Urinary bladder (tissue), 4 donors: ENCODE measurements at places on chromosomes 13 and 19. TPM values are rescaled to one million over a fixed set of nuclear protein-coding genes. Genes with fewer than 3 reads are reported as not detected.

Gene CAPN12
- polyA plus RNA-seq = 3.2 TPM

Gene ZNF582
- 4.0 TPM for polyA plus RNA-seq

Gene CDX2
- not detected for polyA plus RNA-seq

DNA sequence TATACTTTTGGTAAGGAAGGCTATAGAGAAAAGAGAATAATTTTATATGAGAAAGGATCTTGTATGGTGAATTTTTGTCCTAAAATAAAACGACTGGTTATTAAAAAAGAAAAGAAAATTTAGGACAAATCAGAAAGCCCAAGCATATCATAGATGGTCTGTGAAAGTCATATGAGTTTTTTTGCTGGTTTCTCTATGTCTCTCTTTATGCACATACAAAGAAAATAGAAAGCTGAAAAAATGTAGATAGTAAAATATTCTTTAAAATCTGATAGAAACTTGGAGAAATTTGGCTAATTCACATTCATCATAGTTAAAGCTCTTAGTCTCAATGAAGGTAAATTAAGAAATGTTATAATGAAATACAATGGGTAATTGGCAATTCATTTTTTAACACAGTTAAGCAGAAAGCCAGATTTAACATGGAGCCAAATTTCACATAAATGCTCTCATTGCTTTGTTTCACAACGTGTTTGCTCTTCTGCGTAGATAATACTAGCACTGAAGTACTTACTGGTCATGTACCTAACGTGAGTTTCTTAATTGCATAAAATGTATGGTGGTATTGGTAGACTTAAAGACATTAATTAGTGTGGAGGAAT lies 621.5 kb upstream of the ATXN8OS start:
- DNase-seq = no peak

DNA sequence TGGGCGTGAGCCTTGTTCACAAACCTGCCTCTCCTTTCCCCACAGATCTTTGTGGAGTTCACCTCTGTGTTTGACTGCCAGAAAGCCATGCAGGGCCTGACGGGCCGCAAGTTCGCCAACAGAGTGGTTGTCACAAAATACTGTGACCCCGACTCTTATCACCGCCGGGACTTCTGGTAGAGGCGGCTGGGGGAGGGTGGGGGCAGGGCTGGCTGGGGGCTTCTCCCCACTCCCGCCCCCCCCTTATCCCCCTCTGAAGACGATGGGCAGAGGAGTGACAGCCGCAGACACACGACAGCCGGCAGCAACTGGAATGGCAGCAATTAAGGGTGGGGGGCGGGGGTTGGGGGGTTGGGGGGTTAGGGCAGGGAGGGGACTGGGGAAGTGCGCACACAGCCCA lies 1.1 kb upstream of the EPN1 start:
- DNase-seq = no peak

DNA sequence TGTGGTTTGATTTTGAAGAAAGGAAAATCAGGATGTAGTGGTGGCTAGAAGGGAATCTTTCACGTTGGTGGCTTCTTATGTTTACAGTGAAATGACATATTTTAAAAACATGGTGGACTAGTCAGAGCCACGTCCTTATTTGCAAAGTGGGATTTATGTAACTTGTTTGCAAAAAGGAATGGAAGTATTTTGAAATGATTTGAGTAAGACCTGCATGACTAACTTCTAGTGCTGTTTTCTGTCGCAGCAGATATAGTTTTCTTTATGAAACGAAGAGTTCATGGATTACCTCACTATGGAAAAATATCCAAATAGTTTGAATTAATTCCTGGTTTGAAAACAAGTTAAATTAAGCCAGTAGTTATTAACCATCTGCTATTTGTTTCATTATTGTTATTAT lies 476.5 kb downstream of the MYO16 start:
- DNase-seq = no peak

GRCh38 chr19:4933528-4933927 lies 24.2 kb downstream of the UHRF1 start:
- DNase-seq = no peak

GRCh38 chr19:15199661-15200552 lies 888 bp downstream of the NOTCH3 start:
- no peak for DNase-seq
